ENCODE measurements at places on chromosomes 5 and 9.

DNA sequence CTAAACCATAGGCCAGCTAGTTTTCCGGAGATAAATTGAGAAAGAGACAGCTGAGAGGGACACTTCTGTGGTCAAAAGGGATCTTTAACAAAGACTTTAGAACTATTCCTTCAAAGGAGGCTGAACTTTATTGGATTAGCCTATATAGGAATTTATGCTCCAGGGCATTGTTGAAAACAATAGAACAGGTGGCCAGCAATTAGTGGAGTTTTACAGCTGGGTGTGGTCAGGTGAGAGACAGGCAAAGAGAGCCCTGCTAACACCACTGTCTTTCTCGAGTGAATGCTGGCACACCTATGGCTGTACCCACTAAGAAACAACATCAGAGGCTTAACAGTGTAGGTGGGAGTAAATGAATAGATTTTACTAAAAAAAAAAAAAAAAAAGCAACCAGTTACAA is 16.7 kb upstream of the TLR4 start:
- no peak for DNase-seq

GRCh38 chr5:53991942-53992341 is 318.4 kb downstream of the ARL15 start:
- no peak for DNase-seq

DNA sequence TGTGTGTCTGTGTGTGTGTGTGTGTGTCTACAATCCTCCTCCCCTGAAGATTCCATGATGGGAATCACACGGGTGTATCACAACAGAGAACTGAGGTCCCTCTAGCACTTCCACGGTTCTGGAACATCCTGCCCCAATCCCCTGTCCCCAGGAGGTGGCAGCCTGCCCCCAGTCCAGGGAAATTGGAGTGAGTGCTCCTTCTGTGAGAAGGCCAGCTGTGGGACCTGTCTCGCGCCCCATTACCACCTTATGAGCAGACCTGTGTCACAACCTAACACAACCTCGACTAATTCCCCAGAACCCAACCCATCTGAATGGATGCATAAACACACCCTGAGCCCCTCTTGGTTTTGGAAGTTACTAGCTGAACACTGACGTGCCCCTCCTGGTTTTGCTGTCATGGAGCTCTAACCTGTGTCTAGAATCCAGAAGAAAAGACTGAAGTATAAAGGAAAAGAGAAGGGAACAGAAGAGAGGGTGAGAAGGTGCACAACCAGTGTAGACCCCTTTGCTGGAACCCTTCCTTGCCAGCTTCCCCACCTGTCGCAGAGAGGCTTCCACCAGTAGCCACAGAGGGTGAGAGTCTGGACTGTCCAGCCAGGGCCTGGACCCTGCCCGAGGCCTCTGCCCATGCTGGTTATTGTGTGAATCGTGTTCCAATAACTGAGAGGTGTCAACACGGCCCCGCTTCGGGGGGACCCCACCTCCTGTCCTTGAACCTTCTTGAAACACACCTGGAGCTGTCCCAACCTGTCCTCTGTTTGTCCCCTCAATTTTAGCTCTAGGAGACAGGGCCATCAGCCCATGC is 3.4 kb downstream of the BTNL9 start:
- no peak for DNase-seq

DNA sequence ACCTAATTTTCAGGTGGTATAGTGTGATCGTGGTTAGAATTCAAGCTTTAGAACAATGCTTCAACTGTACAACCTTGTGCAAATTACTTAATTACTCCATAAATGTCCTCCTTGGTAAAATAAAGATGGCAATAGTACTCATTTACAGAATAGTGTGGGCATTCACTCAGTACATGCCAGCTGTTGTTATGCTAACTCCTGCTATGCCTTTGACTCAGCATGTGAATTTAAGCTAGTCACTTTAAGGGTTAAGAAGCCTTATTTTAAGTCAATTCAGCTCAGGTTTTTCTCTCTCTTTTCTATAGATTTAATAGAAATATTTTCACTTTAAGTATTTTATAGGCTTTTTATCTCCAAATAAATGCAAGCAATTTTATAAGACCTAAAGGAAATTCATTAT is 335.6 kb upstream of the ITGA1 start:
- DNase-seq = no peak

DNA sequence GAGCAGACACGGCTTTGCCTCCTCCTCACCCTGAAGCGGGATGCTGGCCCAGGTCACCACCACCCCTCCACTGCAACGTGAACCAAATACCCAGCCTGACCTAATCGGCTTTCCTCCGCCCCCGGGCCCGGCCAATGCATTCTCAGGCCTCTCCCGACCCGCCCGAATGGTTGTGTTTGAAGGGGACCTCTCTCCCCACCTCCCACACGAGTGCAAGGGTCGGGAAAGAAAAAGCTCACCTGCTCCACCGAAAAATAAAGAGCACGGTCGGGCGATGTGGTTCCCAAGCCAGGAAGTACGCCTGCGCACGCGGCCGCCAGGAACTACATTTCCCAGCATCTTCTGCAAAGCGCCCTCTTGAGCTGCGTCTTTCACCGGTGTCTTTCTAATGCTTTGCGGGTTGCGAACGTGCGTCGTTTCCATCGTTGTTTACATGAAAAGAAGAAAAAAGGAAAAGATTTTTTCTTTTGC is at the start of gene ZNF883:
TSS of gene ZNF883 (minus strand) at position 282 of the 471 bp plus-strand sequence.
- peak; percentile 3 for DNase-seq

DNA sequence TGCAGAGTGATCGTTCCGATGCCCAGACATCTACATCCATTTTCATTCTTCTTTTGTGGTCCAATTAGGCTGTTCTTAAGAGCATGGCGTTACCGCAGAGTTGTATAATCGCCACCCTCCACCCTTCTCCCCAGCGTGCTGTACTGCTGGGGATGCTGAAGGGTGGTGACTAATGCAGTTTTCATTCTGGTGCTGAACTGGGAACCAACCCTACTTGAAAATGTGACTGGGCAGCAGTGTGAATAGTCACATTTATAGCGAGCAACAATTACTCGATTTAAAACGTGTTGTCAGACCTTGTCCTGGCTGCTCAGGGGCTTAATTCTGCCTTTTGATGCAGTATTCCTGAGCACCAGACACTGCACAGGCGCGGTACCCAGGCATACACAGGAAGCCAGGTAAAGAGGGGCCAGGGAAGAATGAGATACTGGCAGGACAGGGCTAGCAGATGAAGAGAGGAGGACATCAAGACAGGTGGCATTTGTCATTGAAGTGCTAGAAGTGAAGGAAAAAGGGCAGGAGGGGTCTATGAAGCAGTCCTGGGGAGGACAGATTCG is 719 bp upstream of the ISCA1 start:
- no peak for DNase-seq

DNA sequence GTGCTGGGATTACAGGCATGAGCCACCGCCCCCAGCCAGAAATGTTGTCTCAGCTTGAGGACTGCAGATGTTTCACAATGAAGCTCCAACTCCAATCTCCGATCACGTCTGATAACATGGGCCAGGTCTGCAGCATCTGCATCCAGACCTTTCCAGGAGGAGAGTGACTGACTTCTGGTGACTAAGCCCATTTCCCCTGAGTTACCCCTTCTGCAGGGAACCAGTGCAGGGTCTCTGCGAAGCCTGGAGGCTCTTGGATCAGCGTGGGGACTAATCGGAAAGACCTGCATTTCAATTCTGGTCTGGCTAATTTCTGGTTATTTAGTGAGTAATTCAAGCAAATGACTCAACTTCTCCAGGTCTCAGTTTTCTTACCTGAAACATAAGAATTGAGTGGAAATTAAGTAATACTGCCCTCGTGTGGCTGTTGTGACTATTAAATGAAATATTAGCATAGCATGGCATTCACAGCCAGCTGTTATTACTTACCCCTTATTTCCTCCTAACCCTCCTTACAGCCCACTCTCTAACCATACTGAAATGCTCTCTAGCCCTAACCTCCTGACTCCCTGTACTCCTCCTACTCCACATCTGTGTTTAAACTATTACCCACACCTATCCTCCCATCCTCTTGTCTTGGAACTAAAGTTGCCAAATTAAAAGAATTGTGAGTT is 2.2 kb upstream of the GNPDA1 start:
- DNase-seq = peak; percentile 31

DNA sequence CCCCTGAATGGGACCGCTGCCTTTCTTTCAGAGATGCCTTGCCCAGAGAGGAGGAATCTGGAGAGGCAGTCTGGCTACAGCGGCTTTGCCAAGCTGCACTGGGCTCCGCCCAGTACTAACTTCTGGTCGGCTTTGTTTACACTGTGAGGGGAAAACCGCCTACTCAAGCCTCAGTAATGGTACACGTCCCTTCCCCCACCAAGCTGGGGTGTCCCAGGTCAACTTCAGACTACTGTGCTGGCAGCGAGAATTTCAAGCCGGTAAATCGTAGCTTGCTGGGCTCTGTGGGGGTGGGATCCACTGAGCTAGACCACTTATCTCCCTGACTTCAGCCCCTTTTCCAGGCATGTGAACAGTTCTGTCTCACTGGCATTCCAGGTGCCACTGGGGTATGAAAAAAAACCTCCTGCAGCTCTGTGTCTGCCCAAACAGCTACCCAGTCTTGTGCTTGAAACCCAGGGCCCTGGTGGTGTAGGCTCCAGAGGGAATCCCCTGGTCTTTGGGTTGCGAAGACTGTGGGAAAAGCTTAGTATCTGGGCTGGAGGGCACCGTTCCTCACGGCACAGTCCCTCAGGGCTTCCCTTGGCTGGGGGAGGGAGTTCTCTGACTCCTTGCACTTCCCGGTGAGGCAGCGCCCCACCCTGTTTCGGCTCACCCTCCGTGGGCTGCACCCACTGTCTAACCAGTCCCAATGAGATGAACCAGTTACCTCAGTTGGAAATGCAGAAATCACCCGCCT is 171.2 kb downstream of the CWC27 start:
- DNase-seq = no peak

DNA sequence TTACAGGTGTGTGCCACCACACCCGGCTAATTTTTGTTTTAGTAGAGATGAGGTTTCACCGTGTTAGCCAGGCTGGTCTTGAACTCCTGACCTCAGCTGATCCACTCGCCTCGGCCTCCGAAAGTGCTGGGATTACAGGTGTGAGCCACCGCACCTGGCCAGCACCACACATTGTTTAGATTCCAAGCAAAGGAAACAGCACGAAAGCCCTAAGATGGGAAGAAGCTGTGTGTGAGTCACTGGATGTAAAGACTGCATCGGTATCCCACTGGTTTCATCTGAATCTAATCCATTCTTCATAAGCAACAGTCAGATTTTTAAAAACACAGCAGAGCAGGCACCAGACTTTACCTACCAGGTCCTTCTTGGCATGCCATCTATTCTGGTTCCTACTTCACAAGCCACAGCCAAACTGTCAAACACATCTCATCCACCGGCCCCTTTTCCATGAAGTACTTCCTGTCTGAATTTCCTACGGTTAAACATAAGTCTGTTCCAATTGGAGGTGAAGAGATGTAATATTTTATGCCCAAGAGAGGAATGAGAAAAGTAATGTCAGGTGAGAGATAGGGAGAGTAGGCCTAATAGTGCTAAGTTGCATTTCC is 17.4 kb downstream of the UBTD2 start:
- DNase-seq = no peak

DNA sequence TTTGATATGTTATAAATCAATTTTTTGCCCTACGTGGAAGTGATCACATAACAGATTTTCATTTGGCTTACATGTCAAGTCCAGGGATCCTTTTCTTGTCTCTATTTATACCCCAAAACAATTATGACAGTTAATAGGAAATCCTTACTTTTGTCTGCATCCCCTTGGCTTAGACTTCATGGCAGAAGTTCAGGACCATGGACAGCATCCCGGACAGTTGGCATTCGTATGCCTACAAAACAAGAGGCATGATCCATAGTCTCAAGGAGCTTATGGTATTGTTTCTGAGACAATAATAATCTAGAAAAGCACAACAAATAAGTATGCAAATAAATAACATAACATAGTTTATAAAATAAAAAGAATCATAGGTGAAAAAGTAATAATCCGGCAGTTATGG is 214.3 kb upstream of the GRIA1 start:
- DNase-seq = no peak

- no peak for DNase-seq
Measured at GRCh38 chr9:116700882-116701865, 14.1 kb downstream of the TRIM32 start.

DNA sequence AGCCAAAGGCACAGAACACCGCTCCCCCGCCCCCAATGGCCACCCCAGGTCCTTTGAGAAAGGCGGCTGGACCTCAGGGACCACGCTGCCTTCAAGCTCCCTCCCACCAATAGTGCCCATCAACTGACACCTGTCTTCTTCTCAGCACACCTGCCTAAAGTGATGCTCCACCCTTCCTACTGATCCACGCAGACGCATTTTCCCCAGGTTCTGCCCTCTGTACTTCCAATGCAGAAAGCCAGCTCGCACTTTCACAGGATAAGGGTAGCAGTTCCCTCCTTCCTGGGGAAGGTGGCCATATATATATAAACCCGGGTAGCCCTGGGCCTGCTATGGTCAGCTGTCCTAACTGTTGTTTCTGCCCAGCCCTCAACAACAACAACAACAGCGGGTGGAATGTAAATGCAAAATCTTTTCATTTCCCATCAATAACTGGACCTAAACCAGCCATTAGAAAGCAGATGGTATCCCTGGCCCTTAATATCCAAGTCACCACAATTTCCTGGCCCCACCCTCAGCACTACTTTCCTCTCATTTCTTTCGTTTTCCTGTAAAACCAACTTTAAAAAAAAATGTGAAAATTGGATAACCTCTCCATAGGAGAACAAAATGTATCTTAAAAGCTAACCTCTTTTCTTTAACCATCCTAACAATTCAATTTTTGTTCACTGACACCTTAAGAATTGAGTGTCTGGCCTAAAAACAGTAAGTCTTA is 1.7 kb downstream of the GOLM1 start:
- no peak for DNase-seq

DNA sequence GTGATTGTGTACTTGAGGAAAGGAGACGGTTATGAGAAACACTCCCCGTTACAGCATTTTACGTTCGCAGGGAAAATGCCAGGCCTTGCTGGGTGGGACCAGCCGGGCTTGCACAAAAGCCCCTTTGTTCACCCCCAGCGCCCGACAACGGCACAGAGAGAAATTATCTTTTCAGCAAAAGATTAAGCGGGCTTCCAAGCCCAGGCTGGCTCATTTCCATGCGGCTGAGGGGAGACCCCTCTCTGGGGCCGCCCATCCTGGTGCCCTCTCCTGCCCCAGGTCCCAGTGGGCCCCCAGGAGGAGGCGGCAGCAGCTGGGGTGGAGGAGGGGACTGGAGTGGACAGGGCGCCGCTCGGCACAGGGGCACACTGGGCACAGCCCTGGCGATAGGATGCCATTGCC is 50.8 kb upstream of the NOTCH1 start:
- no peak for DNase-seq

- no peak for DNase-seq
Measured at GRCh38 chr9:135583688-135584011, 22.1 kb downstream of the PAEP start.

DNA sequence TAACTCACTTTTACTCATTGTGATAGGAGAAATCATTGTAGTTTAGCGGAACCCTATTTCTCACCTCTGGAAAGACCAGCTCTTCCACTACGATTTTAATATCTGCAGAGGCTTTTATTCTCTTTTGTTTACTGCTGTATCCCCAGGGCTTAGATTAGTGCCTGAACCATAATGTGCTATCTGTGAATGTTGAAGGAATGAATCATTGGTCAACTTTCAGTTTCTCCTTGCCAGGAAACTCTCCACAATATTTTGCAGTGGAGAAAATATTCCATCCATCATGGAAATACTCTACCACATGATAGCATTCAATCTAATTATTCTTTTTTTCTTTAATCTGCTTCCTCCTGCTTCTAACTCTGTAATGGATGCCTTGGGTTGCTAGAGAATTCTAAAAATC is 263.5 kb upstream of the PTPRD start:
- DNase-seq = no peak

GRCh38 chr5:57436586-57436985 is 46.0 kb downstream of the ACTBL2 start:
- DNase-seq = no peak

Measured in stimulated activated CD4-positive, alpha-beta T cell treated with anti-CD3 and anti-CD28 coated beads, Interleukin-12 subunit alpha, Interleukin-12 subunit beta, amount 100 ng/mL, for 24 hours (primary cell).